ENCODE measurements at places on chromosomes 5 and 9.

- no peak for DNase-seq
These were observed 231.5 kb downstream of the ZNF608 start for GRCh38 chr5:124514956-124515355.

- no peak for DNase-seq
These were observed 529 bp downstream of the CSNK1A1 start for GRCh38 chr5:149550594-149551226.

DNA sequence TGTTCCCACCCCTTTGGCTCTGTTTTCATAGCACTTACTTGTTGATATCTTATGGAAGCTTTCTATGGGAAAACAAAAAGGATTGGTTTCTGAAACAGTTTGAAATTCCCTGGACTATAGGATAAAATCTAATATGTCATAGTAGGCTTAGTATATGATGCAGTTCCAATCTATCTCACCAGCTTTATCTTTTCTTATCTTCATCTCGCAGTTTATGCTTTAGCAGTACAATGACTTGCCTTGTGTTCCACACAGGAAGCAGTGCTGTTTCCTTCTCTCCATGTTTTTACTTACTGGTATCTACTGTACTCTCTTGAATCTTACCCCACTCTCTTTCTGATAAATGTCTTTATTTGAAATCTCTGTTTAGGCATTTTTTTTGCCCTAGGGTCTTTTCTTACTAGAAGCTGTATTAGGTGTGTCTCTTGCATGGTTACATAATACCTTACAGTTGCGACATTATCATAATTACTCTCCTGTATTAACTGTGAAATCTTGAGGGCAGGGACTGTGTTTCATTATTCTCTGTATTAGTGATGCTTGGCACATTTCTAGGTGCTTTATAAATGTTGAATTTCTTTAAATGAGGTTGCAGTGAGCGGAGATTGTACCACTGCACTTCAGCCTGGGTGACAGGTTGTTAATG lies 76.3 kb downstream of the FOCAD start:
- DNase-seq: no peak

- DNase-seq: no peak
These were observed 282.0 kb downstream of the ISL1 start for GRCh38 chr5:51665251-51665593.

GRCh38 chr9:3962971-3963642 lies 336.8 kb downstream of the GLIS3 start:
- no peak for DNase-seq

DNA sequence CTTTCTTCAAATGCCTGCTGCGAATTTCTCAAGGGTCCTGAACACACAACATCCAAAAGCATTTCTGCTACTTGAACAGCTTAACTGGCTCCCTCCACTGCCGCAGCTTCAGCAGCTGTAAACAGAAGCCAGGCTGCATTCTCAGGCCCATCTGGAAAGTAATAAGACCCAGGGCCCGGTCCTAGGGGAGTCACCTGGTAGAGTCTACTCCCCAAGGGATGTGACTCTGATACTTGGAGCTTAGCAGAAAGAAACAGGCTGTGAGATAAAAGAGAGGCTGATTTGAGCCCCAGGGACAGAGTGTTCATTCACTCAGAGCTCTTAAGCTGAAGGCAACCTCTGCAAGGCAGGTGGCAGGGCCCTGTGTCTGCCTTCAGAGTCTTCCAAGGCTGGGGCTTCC lies 356.8 kb downstream of the SPOCK1 start:
- no peak for DNase-seq

- DNase-seq: no peak
These were observed 2.9 kb downstream of the EDIL3 start for GRCh38 chr5:84381502-84382362.

- DNase-seq: no peak
These were observed 494.2 kb upstream of the KLF4 start for GRCh38 chr9:107983762-107984161.

DNA sequence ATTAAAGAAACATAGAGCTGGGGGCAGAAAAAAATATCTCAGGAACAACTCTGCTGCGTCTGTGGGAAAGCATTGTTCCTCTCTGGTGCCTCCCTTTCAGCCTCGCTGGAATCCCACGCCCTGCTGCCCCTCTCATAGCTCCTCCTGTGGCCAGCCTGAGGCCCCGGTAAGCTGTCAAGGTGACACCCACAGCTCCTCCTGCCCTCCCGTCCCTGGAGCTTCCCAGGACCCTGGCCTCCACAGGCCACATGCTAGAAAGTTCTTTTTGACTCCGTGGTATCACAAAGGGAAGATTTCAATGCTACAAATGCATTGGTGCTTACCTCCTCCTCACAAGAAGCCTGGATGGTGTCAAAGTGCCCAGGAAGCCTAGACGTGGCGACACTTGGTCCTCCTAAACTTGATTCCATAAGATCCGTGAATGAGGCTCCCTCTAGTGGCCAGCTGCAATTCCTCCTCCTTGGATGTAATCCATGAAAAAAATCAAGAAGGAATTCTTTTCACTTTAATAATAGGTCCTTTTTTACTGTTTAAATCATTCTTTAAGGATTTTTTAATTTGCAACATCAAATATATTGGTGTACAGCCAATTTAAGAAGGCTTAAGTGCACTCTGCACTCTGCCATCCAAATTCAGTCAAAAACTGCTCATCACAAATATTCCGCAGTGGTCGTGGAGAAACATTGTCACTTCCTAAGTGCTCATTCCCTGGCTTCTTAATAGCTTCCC lies 104.9 kb downstream of the CFAP90 start:
- no peak for DNase-seq

GRCh38 chr5:58455480-58455879 lies 4.4 kb downstream of the PLK2 start:
- DNase-seq: no peak

DNA sequence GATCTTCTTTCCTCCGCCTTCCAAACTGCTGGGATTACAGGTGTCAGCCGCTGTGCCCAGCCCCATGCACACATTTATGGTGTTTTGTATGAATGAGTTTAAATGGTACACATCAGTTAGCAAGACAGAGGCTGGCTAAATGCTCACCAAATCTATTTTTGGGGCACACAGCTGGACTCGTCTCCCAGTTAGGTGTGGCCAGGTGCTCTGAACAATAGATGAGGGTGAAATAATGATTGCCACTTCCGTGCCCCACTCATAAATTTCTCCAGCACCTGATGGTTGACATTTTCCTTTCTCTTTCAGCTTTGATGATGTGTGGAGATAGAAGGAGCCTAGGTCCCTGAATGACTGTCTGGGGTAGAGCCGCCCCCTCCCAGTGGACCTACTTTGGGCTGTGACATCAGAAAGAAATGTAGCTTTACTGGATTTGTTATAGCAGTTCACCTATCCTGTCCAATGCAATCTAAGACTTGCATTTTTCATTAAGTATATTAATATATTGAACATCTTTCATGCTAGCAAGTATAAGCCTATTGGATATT lies 8.6 kb upstream of the RAPGEF1 start:
- no peak for DNase-seq

- no peak for DNase-seq
These were observed 366.9 kb downstream of the DMRTA1 start for GRCh38 chr9:22813529-22813928.

- no peak for DNase-seq
These were observed 31.2 kb downstream of the HMGCS1 start for GRCh38 chr5:43281840-43282658.

- no peak for DNase-seq
These were observed 107.2 kb downstream of the ZFAND5 start for GRCh38 chr9:72257814-72258213.

Measured in activated CD8-positive, alpha-beta memory T cell treated with anti-CD3 and anti-CD28 coated beads for 1 hour (primary cell).